ENCODE measurements at places on chromosomes 13 and 19.
A peak's percentile ranks its signal among the peaks of the same experiment; 100 is the strongest.

DNA sequence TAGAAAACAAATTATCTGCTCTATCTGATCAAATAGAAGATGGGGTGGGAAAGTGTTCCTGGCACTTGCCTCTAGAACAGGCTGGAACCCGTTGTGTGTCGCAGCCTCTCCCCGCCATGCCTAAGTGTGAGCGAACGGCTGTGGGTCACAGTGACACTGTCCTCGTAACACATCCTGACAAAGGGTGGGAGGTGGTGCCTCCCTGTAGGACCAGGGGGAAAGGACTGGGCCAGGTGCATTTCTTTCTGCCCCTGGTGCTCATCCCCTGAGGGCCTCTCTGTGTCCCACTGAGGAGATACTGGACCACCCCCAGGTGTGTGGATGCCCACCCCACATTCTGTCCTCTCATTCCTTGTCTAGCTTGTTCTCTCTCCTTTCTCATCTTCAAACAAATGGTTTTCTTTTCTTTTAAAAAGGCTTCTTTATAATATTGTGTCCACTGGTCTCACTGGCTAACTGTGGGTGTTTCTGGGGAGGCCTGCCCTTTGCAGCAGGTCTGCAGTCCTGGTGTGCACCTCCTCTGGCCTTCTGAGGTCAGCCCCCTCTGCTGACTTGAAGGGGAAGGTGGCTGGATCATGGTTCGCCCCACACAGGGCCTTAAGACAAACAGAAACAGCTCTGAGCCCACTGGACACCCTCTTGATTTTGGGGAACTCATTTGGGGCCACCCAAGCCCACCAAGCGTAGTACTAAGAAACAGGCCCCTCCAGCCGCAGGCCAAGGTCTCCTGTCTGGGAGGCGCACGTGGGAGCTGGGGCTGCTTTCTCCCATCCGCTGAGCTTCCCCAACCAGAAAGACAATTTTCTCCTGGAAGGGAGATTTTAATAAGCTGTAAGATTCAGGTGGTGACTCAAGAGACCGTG, 152.5 kb upstream of the SOX1 start:
- no peak for DNase-seq

- DNase-seq = no peak
Measured at GRCh38 chr19:13622766-13623715, 116.8 kb upstream of the CACNA1A start.

DNA sequence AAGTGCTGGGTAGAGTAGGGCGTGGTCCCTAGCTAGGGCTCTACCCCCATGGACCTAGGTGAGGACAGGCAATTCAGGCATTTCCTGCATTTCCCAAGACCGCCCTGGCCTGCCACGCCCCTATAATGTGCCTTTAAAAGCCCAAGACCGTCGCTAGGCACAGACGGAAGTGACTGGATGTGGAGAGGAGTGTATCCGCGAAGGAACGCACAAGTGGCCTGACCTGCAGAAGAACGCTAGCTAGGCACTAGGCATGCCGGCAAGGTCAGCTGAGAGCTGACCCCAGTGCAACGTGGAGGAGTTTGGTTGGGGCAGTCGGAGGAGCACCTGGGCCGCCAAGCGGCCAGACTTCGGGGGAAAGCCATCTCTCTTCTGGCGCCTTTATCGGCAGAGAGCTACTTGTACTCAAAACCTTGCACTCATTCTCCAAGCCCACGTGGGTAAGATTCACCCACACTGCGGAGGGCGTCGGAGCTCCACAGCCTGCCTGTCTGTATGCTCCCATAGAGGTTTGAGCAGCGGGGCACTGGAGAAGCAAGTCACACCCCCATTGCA, 370.0 kb downstream of the FGF9 start:
- DNase-seq = no peak

- no peak for DNase-seq
Measured at GRCh38 chr13:91778123-91778522, 379.7 kb downstream of the GPC5 start.

DNA sequence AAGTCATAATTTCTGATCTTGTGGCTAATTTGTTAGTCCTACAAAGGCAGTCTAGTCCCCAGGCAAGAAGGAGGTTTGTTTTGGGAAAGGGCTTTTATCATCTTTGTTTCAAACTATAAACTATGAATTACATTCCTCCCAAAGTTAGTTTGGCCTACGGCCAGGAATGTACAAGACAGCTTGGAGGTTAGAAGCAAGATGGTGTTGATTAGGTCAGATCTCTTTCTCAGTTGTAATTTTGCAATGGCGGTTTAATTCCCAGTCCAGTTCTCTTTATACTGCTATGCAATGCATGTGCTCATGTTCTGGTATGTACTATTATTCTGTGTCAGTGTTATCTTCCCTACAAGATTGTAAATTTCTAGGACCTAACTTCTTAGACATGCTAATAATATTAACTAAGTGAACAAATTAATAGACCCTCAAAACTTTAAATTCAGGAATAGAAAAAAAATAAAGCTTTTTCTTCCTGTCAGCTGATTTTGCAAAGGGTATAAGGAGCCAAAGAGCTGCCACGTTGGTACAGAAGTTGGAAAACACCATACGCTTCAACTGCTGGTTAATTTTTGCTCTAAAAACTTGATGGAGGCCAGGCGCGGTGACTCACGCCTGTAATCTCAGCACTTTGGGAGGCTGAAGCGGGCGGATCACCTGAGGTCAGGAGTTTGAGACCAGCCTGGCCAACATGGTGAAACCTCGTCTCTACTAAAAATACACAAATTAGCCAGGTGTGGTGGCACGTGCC, 1.3 kb upstream of the DNAJC15 start:
- DNase-seq = peak; percentile 87

DNA sequence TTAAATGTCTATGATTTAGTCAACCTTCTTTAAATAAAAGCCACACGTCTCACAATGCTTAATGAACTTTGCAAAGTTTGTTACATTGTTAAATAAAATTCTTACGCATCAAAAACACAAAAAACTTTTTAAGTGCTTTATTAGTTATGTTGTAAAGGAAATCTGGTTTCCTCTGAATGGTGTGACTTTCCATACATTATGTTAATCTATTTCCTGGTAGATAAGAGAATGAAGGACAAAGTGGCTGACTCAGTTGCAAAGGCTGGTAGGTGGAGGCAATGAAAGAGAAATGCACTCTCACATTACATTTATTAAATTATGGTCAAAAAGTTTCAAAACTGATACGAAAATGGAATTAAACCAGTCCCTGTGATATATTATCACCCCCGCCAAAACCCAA, 15.9 kb downstream of the KLF12 start:
- no peak for DNase-seq

GRCh38 chr19:34217952-34218817, 36.2 kb upstream of the GARRE1 start:
- peak; percentile 99 for DNase-seq

DNA sequence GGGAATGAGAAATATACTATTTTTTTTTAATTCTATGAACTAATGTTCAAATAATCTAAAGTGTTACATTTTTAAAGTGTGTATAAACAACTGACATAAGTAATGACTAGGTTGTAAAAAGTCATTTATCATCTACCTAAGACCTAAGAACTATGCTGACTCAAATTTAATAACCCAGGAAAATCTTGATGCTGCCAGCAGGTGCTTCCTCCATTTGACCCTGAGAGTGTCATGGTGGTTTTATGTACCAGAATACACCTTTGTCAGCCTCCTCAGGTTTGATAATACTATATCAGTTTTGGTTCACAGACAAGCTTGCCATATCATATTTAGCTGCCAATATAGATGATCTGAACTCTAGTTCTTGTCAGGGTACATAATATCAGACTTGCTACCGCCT, 1151.2 kb downstream of the PCDH17 start:
- no peak for DNase-seq

GRCh38 chr13:64276232-64276631, 2860.6 kb upstream of the PCDH20 start:
- no peak for DNase-seq

DNA sequence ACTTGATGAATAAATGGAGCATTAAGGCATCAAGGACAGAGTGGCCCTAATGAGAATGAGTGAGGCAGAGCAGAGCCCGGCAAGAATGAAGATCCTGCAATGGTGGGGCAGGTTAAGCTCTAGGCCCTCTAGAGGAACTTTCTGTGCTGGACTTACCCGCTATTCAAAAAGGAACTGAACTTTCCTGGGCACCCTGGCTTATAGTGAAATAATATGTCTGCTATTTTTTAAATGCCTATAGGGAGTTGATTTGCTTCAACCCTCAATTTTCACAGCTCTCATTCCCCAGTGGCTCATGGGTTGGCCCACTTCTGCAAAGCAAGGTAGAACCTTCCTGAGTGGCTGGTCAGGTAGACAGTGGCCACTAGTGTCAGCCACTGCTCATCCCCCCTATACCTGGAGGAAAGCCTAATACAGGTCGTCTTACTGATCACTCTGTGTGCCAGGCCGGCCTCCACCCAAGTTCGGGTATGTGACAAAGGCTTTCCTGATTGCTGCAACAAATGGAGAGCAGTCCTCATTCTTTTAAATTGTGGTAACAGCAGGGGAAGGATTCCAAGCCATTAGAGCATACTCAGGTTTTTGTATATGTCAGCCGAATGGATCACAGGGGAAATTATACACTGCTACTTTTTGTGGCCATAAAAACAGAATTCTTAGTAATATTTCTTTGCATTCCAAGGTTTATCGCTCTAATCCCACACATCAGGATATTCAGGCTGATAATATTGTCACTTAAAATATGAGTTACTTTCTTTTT, 103.0 kb downstream of the KL start:
- peak; percentile 65 for DNase-seq

DNA sequence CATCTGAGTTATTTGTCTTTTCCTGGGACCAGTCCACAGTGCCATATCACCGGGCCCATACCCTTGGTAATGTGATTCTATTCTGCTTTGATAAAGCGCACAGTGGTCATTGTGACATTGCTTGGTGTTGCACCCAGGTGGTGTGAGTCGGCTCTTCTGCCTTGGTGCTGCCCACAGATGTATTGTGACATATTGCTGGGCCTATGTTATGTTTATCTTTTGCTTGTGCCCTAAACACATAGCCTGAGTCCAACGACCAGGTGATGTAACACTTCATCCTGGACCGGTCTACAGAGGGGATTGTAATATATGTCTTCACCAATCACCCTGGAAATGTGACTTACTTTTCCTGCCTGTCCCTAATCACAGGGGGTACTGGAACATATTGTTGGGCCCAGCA, 23.7 kb upstream of the ZNF254 start:
- DNase-seq = no peak

DNA sequence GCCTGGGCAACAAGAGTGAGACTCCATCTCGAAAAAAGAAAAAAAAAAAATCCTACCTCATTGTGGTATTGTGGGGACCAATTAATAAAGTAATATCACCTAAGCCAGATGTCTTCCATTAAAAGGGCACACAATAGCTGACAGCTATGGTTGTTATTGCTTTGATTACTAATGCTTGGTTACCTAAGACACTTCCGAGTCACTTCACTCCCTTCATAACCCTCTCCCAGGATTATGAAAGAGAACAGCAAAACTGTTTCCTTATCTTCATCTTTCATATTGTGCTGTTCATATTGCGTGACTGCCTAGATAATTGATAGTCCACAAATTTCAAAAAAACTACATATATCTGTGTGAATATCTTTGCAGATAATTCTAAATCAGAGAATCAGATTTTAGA, 10.3 kb upstream of the HSPH1 start:
- DNase-seq = no peak

DNA sequence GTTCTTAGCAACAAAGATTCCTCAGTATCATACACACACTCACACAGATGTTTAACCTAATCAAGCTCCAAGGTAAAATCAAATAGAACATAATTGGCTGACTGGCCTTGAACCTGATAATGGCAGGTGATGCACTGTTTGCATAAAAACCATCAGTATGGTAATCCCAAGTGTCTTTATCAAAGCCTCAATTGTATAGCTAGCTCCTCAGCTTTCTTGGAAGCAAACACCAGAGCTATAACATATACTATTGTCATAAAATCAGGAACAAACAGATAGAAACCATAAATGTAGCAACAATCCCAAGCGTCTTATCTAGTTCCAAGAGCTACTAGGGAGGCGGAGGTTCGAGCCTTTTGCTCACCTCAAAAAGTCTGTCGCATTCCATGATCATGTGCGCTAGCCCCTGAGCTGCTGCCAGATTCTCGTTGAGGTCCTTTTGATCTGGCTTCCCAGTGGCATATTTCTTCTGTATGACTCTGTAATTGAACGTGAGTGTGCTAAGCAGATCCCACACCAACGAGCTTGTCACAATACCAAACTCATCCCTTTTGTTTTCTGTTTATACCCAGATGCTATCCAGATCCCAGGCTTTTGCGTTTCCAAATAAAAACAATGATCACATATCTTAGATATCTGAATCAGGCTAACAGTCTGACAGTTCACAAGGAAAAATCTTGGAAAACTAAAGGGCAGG, 95.3 kb downstream of the KL start:
- DNase-seq = peak; percentile 72

DNA sequence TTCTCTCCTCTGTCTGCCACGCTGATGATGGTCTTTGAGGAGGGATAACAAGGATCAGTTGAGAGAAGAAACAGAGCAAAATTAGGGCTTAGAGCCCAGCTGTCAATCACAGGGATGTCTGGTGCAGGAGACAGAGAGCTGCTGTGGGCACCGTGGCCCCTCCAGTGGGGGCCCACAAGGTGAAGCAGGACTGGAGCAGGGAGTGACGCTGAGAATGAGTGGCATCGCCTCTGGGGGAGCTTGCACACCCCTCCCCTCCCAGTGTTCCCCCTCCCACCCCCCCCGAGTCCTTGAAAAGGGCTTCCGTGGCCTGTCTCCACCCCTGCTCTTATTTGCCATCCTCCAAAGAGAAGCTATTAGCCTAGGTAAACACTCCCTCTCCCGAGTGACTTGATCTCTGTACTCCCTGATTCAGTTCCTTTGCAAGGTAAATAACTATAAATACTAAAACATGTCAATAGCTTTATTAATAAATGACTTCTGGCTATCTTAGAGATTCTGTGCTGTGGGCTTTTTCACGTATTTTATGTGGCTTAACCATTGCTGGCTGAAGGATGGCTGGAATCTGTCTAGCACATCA, 440.0 kb downstream of the ZNF536 start:
- no peak for DNase-seq

GRCh38 chr13:113022391-113022744, 53.4 kb downstream of the MCF2L start:
- DNase-seq = no peak

DNA sequence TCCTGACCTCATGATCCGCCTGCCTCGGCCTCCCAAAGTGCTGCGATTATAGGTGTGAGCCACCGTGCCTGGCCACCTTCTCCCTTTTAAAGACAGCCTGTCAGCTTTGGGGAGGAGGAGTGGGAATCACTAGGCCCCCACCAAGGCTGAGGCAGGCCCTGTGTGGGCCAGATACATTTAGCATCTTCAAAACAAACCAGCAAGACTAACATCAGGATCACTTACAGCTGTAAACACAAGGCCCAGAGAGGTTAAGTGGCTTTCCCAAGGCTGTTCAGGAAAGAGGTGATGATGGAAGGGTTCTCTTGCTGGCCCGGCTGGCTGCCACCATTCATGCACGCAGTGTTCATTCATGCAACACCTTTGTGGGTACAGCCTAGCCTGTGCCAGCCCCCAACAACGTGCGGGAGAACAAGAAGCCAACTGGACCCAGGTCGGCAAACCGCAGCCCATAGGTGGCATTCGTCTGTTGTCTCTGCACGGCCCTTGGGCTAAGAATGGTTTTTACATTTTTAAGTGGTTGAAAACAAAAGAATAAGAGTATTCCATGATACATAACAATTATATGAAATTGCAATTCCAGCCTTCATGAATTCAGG, 23.0 kb downstream of the IER2 start:
- DNase-seq = no peak

GRCh38 chr13:95260031-95260525, 41.2 kb downstream of the ABCC4 start:
- DNase-seq = no peak

Measured in fibroblast of skin of abdomen (primary cell).